ENCODE measurements at places on chromosomes 11 and 22. TPM values are rescaled to one million over a fixed set of nuclear protein-coding genes. Genes with fewer than 3 reads are reported as not detected.

Gene FREY1
- total RNA-seq: 0.72 TPM

Gene STK33
- 31.1 TPM for total RNA-seq

Gene GLYAT
- total RNA-seq: not detected

Gene KRTAP5-9
- total RNA-seq: not detected

Gene GAB4
- 0.06 TPM for total RNA-seq

All from spinal cord (tissue), 10 donors.